IMR-90 (cell line): ENCODE measurements at places on chromosomes 1 and 21. TPM values are rescaled to one million over a fixed set of nuclear protein-coding genes. Genes with fewer than 3 reads are reported as not detected.

DIRAS3 gene
- total RNA-seq = 8.3 and 8.6 TPM in 2 replicates

- DNase-seq = no peak
Measured at GRCh38 chr1:79507770-79508169, 501.2 kb upstream of the ADGRL4 start.

- no peak for DNase-seq
Measured at GRCh38 chr1:13483946-13484345, 29.9 kb downstream of the LRRC38 start.

NPHS2 gene
- not detected in 2 replicates for total RNA-seq
